Neuronal stem cell (in vitro differentiated cells): ENCODE measurements at places on chromosomes 4 and X.

DNA sequence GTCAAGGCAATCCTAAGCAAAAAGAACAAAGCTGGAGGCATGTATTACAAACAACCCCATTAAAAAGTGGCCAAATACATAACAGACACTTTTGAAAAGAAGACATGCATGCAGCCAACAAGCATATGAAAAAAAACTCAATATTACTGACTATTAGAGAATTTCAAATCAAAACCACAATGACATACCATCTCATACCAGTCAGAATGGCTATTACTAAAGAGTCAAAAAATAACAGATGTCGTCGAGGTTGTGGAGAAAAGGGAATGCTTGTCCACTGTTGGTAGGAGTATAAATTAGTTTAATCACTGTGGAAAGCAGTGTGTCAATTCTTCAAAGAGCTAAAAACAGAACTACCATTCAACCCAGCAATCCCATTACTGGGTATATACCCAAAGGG is 604.6 kb upstream of the GRIA3 start:
- H3K36me3 ChIP-seq, result no peaks in the 10 kb centered on the region
- no peak overlapping the region for H3K27ac ChIP-seq
- no peak overlapping the region for H3K4me3 ChIP-seq
- DNase-seq, result no peak

GRCh38 chrX:41276661-41277506 is 57.1 kb upstream of the DDX3X start:
- H3K4me3 ChIP-seq, result no peak overlapping the region
- DNase-seq, result no peak
- H3K36me3 ChIP-seq, result no peaks in the 10 kb centered on the region
- H3K4me1 ChIP-seq, result peaks cover 6% of the 10 kb centered on the region
- no peak overlapping the region for H3K27ac ChIP-seq

- H3K36me3 ChIP-seq, result no peaks in the 10 kb centered on the region
- H3K27me3 ChIP-seq, result no peaks in the 10 kb centered on the region
- no peak overlapping the region for H3K27ac ChIP-seq
- no peak overlapping the region for H3K4me3 ChIP-seq
- no peak for DNase-seq
- H3K4me1 ChIP-seq, result no peaks in the 10 kb centered on the region
These were observed 37.0 kb downstream of the STK26 start for GRCh38 chrX:132059973-132060540.

DNA sequence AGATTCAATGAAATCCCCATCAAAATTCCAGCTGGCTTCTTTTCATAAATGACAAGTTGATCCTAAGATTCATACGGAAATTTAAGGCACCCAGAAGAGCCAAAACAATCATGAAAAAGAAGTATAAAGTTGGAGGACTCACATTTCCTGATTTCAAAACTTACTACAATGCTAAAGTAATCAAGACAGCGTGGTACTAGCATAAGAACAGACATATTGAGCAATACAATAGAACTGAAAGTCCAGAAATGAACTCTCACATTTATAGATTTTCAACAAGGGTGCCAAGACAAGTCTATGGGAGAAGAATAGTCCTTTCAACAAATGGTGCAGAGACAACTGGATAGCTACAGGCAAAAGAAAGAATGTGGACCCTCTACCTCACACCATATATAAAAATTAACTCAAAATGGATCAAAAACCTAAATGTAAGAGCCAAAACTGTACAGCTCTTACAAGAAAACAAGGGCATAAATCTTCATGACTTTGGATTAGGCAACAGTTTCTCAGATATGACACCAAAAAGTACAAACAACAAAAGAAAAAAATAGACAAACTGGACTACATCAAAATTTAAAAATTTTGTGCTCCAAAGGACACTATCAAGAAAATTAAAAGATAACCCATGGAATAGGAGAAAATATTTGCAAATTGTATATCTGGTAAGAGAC is 28.5 kb downstream of the SASH3 start:
- peaks cover 8% of the 10 kb centered on the region for H3K36me3 ChIP-seq
- DNase-seq, result no peak
- H3K27me3 ChIP-seq, result no peaks in the 10 kb centered on the region
- peaks cover 3% of the 10 kb centered on the region for H3K4me1 ChIP-seq
- no peak overlapping the region for H3K27ac ChIP-seq
- H3K4me3 ChIP-seq, result no peak overlapping the region

DNA sequence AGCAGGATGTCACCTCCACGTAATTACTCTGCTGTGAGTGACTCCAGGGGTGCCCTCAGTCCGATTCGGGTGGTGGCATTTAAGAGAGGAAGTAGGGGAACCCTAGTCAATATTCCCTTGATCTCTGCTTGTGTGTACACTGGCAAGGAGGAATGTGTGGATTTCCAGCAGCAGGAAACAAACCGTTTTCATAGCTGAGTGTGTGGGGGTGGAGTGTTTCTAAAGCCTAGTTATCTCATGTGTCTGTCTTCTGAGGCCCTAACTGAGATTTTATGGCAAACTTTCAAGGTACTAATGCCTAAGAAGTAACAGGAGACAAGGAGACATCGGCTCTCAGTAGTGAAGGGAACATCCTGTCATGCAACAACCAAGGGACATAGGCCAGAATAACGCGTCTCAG is 6.6 kb upstream of the CLDN24 start:
- DNase-seq, result no peak
- no peaks in the 10 kb centered on the region for H3K27me3 ChIP-seq
- H3K36me3 ChIP-seq, result no peaks in the 10 kb centered on the region
